Stimulated activated CD8-positive, alpha-beta memory T cell treated with anti-CD3 and anti-CD28 coated beads, Interleukin-7, amount 100 ng/mL, for 1 hour (primary cell): ENCODE measurements at places on chromosomes 6 and 20.

GRCh38 chr6:144989319-144990107 is 704.4 kb downstream of the UTRN start:
- no peak for DNase-seq

- DNase-seq, result no peak
These were observed 98.6 kb upstream of the MRPS10 start for GRCh38 chr6:42315991-42316970.

DNA sequence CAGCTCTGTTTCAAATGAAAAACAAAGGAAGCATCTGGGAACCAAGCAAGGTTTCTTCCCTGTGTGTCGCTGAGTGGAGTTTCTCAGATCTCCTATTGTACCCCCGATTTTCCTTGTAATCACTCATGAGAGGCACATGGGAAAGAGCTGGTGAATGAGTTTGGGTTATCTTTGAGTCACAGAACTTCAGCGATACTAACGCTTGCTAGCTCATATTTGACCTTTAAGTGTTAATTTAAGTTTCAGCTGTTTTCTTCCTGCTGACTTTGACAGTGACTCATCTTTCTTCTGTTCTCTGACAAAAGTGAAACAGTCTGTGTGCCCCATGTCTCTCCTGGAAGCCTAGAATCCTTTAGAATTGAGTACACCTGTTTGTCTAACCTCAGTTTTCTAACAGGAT is 261.1 kb upstream of the RGS17 start:
- DNase-seq, result no peak

DNA sequence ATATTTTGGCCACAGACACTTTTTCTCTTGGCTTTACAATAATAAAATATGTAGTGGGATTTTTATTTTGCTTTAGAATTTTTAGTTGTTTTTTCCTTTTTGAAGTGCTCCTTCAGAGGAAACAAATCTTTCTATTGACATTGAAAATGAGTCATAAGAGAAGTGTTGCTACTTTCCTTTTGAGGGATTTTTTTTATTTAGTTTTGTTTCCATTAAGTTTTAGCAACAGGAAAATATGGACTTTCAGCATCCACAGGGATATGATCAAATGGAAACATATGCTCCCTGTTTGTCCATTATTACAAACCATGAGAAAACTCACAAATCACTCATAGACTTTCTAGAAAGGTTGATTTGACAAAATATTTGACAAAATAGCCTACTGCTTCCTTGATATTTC is 65.3 kb upstream of the BMP2 start:
- no peak for DNase-seq

DNA sequence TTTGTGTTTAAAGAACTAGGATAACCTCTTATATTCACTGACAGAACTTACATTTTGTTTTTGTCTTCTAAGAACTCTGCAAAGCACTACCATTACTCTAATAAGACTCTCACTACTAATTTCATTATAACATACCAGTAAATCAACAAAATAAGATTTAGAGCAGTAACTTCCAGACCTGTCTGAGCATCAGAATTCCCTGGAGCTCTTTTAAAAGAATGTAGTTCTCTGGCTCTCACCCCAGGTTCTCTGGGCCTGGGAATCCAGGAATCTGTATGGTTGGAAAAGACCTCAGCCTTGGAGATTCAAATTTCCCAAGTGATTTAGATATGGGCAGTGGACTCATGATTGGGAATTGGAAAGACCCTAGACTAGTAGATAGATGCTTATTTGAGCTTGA is 89.4 kb downstream of the JAG1 start:
- DNase-seq, result no peak

- DNase-seq, result no peak
These were observed 17.7 kb downstream of the WFDC2 start for GRCh38 chr20:45487231-45487635.

GRCh38 chr6:79005024-79005423 is 73.0 kb downstream of the PHIP start:
- no peak for DNase-seq

- DNase-seq, result no peak
These were observed 146.2 kb downstream of the COL21A1 start for GRCh38 chr6:56101141-56101553.

- peak; percentile 19 for DNase-seq
These were observed at the start of gene C6orf62 for GRCh38 chr6:24719125-24719971. TSS of gene C6orf62 (minus strand) at chr6:24719154. CDS start at chr6:24718668, 486 bp downstream.

DNA sequence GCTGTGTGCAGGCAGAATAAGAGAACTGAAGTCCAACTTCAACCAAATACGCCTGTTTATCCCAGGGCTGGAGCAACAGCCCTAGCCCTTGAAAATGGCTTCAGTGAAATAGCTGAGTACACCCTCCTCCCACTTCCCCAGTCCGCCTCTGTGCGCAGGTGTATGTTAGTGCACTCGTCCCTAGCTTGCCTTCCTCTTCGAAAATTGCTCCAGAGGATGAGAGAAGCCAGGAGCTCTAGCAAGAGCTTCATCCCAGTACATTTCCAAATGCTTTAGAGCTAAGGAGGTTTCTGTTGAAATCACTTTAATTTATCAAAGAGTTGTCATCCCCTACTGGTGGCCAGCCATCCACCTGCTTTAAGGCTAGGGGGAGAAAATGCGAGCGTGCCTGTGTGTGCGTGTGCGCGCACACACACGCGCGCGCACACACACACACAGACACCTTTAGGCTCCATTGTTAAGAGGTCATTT is 5.4 kb upstream of the POU3F2 start:
- DNase-seq, result no peak

- DNase-seq, result peak; percentile 21
These were observed 15.1 kb upstream of the PPP1R16B start for GRCh38 chr20:38790200-38791053.

- peak; percentile 22 for DNase-seq
These were observed 85.1 kb downstream of the CLIC5 start for GRCh38 chr6:45930420-45931040.

DNA sequence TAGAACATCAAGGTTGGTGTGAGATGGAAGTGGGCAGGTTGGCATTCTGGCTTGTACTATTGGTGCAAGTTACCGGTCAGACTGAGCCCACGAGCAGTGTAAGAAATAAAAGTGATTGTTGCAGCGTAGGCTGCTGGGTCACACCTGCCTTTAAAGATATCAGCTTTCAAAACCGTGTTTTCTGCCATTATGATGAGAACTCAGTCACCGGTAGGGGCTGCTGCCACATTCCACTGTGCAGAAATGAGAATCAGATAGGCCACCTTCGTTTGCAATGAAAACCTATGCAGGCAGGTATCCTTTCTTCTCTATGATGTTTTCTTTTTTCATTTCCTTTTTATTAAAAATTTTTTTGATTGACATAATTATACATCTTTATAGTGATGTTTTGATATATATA is 168.5 kb downstream of the MYLK4 start:
- no peak for DNase-seq

- DNase-seq, result no peak
These were observed 50.7 kb downstream of the TIAM2 start for GRCh38 chr6:155045561-155046404.

GRCh38 chr20:24702501-24703283 is 233.3 kb downstream of the SYNDIG1 start:
- DNase-seq, result no peak

DNA sequence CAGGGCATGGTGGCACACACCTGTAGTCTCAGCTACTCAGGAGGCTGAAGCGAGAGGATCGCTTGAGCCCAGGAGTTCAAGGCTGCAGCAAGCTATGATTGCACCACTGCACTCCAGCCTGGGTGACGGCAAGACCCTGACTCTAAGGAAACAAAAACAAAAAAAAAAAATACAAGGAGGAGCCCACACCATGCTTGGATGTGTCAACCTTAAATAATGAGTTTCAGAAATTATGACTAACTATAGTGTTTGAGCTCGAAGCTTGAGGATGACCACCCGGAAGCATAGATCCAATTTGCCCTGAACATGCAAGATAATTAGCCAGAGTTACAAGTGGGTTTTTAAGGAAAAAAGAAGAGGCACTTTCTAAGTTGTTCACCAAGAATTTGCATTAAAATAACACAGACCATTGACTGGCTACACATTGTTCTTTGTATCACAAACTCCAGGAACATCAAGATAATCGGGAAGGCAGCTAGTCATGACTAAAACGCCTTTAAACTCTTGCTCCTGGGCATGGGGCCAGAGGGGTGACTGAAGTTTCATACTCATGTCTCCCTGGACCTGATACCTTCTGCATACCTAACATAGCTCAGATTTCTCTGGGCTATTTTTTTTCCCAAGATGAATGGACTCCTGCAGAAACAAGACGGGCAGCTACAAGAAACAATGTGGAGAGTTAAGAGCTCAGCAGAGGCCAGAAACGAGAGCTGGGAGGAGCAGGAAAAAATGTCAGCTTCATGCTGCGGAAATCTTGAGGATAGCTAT is 289.6 kb downstream of the PREX1 start:
- DNase-seq, result no peak

DNA sequence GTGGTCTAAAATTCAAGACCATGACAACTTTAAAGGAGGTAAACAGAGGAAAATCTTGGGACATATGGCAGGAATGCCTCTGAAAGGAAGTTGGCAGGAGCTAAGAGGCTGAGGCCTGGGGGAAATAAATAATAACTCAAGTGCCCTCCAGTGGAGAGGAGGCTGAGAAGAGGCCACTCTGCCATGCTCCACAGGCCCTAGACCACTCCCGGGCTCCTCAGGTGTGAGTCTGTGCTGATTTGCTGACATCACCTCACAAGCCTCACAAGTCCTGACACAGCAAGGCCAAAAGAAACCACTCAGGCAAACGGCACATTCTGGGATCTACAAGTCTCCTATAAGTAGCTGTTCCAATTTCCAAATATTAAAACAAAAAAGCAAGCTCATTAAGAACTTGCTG is 91.0 kb upstream of the RIPOR2 start:
- no peak for DNase-seq

DNA sequence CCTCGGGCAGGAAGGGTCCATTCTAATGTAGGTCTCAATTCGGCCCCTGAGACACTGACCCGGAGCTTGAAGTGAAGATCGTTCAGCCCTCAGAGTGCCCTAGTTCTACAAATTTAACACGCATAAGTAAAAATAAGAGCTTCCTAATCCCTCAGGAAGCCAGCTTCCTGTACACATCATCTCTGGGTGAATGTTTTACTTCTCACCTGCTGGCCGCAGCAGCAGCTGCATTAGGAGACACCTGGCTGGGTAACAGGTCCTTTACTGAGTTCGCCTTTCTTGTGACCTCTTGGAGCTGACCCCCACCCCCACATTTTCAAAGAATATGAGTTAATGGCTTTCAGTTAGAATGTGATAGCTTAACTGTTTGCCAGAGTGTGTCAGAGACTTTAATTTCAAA is 165.0 kb downstream of the SMOC2 start:
- DNase-seq, result no peak

- DNase-seq, result no peak
These were observed 32.7 kb downstream of the TUBB2B start for GRCh38 chr6:3194535-3195419.

GRCh38 chr20:15708984-15709598 is 864.2 kb downstream of the KIF16B start:
- DNase-seq, result no peak

DNA sequence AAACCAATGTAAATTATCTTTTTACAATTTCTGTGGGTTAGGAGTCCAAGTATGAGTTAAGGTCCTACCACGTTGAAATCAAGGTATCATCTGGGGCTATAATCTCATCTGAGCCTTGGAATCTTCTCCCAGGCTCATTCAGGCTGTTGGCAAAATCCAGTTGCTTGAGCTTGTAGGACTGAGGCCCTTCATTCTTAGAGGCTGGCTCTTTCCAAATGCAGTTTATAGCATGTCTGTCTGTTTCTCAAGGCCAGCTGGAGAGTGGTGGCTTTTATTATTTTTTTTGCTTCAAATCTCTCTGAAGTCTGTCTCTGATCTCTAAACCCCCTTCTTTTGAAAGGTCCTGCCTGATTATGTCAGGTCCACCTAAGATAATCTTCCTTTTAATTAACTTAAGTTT is 177.2 kb upstream of the ASCC3 start:
- no peak for DNase-seq

GRCh38 chr6:15304337-15305042 is 58.6 kb downstream of the JARID2 start:
- no peak for DNase-seq

GRCh38 chr6:158939255-158940159 is 60.5 kb downstream of the RSPH3 start:
- no peak for DNase-seq

- DNase-seq, result no peak
These were observed 153.1 kb upstream of the INSM1 start for GRCh38 chr20:20214757-20215275.

GRCh38 chr6:112437058-112437457 is 89.9 kb downstream of the RFPL4B start:
- DNase-seq, result no peak
